Stimulated activated CD8-positive, alpha-beta memory T cell treated with anti-CD3 and anti-CD28 coated beads, Interleukin-7, amount 100 ng/mL, for 1 hour (primary cell): ENCODE measurements at places on chromosomes 16 and 17.
A peak's percentile ranks its signal among the peaks of the same experiment; 100 is the strongest.

- no peak for DNase-seq
These were observed 23.6 kb upstream of the MRPS23 start for GRCh38 chr17:57873261-57874057.

DNA sequence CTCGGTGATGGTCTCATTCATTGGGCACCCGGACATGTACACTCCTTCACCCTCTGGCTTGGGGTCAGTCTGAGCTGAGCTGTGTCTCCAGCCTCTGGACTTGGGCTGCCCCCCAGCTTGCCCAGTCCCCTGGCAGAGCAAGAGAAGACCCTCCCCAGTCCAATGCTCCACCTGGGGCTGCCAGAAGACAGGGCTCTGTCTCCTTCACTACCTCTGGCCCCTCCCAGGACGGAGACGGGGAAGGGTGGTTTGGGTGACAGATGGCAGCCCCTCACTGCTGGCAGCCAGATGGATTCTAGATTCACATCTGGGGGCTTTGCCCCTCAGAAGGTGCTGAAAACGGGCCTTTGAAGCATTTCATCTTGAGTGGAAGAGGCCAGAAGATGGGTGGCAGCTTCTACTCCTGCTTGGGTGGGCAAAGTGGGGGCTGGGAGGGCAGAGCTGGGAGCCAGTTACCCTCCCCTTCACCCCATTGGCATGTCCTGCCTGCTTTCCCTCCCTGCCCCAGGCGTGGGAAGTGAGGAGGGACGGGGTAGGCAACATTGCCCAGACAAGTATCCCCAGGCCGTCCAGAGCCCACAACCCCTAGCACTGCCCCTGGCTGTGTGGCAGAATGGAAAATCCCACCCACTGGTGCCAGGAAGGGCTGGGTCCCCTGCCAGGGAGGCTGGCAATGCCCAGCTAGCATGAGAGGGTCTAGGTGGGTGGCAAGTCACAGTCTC is 13.9 kb downstream of the NGFR start:
- no peak for DNase-seq

GRCh38 chr17:9218064-9218635 is 196.8 kb downstream of the NTN1 start:
- DNase-seq = no peak

DNA sequence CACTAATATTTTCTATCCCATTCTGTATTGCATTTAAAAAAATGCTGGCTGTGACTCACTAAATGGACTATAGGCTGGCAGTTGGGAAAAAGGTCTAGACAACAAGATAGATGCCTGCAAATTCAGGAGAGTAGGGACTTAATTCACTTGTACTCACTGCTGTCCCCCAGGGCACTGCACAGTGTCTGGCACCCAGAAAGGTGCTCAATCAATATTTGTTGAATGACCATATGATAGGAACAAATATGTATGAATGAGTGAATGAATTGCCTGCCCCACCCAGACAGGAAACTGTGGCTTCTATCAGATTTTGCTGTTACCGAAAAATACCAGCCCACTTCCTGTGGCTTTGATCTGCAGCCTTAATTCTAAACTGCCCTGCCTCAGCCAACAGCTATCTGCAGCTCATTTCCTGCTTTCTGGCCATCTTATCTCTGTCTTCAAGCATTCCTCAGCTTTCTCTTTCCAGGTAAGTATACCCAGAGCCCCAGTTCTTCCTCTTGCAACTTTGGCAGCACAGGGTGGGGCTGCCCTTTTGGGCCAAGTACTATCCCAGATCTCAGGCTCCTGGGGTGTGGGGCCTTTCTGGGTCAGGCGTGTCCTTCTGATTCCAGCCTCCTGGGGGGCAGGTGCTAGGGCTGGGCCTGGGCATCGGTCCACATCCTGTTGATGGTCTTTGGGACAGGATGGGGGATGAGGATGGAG is 15.3 kb upstream of the TNS4 start:
- DNase-seq = peak; percentile 53

- no peak for DNase-seq
These were observed 152.6 kb downstream of the SDK2 start for GRCh38 chr17:73491648-73492047.

GRCh38 chr17:67343237-67343636 is 23.1 kb downstream of the PSMD12 start:
- DNase-seq = no peak

DNA sequence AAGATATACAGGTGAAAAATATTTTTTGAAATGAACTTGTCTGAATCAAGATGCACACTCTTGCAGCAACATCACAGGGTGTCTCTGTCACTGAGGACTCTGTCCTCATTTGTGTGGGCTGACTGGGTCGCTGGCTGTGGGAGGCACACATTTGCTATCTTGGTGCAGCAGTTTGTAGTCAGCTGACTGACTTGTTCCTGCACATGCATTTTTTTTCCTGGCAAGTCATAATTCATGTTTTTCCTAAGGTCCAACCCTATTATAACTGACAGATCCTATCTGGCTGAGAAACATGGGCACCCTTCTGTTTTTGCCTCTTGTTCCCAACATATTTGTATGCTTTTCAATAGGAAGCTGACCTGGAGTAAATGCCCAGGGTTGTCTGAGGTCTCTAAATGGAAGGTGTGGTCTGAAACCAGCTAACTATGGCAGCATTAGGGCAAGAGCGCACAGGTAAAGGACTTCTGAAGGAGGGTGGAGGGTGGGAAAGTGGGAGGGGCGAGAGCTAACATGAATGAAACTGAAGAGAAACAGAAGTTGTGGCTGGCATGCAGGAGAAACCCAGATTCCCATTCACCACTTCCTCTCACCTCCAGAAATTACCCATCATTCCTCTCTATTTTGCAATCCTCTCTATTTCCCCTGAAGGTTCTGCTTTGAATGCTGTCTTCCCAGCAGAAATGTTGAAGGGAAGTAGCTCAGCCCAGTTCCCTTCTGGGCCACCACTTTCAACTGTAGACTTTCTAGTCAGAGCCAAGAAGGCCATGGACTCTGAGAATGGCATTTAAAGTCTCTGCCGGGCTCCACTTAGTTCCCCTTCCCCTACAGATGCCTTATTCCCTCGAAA is 166.1 kb downstream of the PRKCA start:
- no peak for DNase-seq

DNA sequence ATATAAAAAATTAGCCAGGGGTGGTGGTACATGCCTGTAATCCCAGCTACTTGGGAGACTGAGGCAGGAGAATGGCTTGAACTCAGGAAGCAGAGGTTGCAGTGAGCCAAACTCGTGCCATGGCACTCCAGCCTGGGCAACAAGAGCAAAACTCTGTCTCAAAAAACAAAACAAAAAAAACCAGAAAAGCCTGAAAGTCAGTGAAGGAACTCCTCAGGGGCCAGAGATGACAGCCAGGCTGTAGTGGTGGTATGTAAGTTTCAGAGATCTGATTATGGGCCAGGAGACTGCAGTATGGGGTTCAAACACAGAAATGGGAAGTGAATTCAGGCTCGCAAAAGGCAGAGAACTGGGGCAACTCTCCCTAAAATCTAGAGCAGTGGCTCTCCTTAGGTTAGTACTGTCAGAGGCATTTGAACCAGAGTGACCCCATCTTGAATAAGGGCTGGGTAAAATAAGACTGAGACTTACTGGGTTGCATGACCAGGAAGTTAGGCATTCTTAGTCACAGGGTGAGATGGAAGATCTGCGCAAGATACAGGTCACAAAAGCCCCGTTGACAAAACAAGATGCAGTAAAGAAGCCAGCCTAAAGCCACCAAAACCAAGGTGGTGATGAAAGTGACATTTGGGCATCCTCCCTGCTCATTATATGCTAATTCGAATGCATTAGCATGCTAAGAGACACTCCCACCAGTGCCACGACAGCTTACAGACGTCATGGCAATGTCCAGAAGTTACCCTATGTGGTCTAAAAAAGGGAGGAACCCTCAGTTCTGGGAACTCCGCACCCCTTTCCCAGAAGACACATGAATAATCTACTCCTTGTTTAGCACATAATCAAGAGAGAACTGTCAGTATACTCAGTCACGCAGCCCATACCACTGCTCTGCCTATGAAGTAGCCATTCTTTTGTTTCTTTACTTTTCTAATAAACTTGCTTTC is 120.2 kb upstream of the XYLT1 start:
- peak; percentile 31 for DNase-seq
